ENCODE measurements at places on chromosomes 16 and 17.
A peak's percentile ranks its signal among the peaks of the same experiment; 100 is the strongest.

GRCh38 chr17:61495161-61495857 lies 43.1 kb downstream of the TBX4 start:
- ATAC-seq, result peak; percentile 65

- no peak for ATAC-seq
These were observed 64.6 kb downstream of the AXIN2 start for GRCh38 chr17:65496801-65497200.

- peak; percentile 99 for ATAC-seq
These were observed at the start of gene MRPS23 for GRCh38 chr17:57849874-57850754. TSS of gene MRPS23 (minus strand) at chr17:57850044. CDS start at chr17:57850010, 34 bp downstream.

DNA sequence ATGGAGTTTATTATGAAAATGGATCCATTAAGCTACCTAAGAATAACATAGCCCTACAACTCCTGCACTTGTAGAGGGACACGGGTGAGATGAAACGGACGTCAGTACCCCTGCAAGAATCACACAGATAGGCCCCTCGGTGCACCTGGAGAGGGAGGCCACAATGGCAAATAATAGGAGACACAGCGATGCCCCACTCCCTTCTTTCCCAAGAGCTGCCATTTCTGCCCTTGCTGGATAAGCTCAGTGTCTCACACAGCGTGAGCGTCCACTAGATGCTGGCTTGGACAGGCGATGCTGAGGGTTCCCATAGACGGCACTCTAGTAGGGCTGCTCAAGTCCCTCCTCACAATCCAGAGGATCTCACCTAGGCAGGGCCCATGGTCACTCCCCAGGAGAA lies 67.8 kb downstream of the ADCY9 start:
- ATAC-seq, result no peak

DNA sequence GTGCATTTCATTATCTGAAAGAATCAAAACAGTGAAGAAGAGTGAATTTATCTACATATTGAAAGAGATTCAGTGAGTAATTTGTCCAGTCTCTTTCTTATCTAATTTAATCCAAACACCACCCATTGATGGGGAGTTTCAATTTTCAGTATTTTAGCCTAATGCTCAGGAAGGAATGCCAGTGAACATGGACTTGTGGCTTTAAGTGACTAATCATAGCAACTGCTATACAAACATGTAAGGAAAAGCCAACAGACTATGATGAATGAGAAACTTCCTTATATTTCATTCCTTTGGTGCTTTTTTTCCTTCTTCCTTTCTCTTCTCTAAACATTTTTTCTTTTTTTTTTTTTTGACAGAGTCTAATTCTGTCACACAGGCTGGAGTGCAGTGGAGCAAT lies 885.8 kb downstream of the KCNJ2 start:
- no peak for ATAC-seq

GRCh38 chr17:33127706-33128105 lies 136.1 kb downstream of the SPACA3 start:
- ATAC-seq, result peak; percentile 97

GRCh38 chr16:19241512-19241911 lies 44.0 kb upstream of the CLEC19A start:
- no peak for ATAC-seq

DNA sequence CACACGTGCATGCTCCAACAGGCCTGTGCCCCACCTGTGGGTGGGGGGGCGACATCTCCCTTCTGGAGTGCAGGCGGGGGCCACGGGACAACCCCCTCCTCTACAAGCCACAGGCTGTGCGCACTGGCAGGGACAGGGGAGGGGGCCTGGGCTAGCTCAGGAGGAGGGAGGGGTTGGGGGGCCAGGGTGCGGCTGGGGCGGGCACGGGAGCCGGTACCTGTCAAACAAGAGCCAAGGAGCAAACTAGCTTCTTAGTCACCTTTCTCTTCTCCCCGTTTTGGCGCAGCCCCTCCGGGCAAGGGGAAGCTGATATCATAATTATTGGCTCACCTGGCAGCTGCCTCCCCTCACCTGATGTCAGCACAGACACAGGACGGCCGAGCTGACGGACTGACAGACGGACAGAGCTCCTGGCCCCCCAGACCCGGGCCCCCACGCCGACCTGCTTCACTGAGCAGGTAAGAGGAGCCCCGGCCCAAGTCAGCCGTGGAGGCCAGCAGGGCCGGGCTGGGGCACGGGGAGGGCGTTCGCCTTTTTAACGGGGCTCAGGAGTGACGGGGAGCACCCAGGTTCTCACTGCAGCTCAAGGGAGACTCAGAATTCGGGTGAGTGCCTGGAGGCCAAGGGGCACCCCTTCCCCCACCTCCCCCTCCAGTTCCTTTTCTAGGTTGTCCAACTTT lies at the start of gene FOXN1:
Gene FOXN1, plus strand, starts transcription at position 363 of the 680 bp plus-strand sequence. CDS start 17,622 bp downstream, outside the sequence.
- peak; percentile 62 for ATAC-seq

DNA sequence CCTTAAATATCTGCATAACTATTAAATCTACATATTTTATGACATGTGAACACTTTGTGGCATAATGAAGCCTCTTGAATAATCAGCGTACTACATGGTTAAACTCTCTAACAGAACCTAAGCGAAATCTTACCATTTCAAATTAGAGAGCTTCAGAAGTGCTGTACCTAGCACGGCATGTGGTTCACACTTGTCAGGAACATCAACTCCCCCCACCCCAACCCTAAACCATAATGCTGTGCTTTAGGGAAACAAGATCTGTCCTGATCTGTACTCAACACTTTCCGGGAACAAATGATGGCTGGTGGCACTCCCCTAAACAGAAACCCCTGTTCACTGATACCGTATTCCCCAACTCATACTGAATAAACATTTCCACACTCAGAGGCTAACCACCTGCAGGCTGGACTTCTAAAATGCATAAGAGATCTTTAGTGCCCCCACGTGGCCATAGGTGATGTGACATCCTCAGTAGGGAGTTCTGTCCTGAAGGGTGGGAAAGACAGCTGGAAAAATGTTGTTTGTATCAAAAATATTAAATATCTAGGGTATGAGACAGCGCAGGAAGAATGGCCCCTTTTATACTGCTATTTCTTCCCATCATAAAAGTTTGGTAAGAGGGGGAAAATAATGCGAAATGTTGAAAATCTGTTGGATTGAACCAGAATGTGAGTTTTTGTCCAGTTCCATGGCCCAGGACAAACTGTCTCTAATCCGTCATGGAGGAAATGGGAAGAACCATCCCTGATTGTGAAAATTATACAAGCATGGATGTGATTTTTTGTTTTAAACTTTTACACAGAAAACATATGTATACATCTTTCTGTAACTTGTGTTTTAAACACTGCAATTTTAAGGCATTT lies 88.6 kb downstream of the USP31 start:
- peak; percentile 83 for ATAC-seq

DNA sequence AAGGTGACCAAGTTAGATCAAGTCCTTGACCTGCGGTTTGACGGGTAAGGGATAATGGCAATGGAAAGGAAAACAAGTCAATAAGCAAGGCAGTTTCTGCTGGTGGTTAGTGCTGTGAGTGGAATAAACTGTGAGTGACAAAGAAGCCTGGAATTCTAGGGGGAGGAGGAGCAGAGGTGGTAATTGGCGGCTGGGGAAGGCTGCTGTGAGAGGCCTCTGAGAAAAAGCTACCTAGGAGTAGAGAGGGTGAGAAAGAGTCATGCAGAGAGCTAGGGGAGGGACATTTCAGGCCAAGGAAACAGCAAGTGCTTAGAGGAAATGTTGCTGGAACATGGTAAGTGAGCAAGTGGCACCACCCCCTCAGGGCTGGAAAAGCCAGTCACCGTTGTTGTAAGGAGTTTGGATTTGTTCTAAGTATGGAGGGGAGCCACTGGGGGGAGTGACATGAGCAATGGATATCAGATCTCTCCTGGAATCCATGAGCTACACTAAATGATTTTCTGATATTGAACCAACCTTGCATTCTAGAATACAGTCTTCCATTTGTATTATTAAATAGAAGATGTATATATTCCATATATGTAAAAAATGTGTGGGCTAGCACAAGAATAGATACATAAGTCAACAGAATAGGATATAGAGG lies 6.7 kb downstream of the NLRC3 start:
- no peak for ATAC-seq
